Endothelial cell of umbilical vein (primary cell): ENCODE measurements at places on chromosomes 4 and X. TPM values are rescaled to one million over a fixed set of nuclear protein-coding genes. Genes with fewer than 3 reads are reported as not detected.
A peak's percentile ranks its signal among the peaks of the same experiment; 100 is the strongest.

Gene PARM1
- not detected in 2 replicates for total RNA-seq

Gene SNCA
- 116 and 124 TPM in 2 replicates for total RNA-seq

Gene GYG2
- 0.22 TPM in 1 of 2 replicates, not detected in the other for total RNA-seq

Gene GLRA2
- total RNA-seq: not detected in 2 replicates

Gene FOXR2
- total RNA-seq: not detected in 2 replicates

Gene TRAPPC11
- 29.7 and 32.1 TPM in 2 replicates for total RNA-seq

Gene USP17L22
- not detected in 2 replicates for total RNA-seq

Gene MBNL3
- total RNA-seq: 4.9 and 5.6 TPM in 2 replicates

Gene SHROOM4
- 57.5 and 58.7 TPM in 2 replicates for total RNA-seq

Gene SFRP2
- total RNA-seq: not detected in 2 replicates

Gene GSX2
- total RNA-seq: not detected in 2 replicates

Gene CNKSR2
- 0.13 and 0.48 TPM in 2 replicates for total RNA-seq

Gene MAGEH1
- 15.1 and 15.8 TPM in 2 replicates for total RNA-seq

DNA sequence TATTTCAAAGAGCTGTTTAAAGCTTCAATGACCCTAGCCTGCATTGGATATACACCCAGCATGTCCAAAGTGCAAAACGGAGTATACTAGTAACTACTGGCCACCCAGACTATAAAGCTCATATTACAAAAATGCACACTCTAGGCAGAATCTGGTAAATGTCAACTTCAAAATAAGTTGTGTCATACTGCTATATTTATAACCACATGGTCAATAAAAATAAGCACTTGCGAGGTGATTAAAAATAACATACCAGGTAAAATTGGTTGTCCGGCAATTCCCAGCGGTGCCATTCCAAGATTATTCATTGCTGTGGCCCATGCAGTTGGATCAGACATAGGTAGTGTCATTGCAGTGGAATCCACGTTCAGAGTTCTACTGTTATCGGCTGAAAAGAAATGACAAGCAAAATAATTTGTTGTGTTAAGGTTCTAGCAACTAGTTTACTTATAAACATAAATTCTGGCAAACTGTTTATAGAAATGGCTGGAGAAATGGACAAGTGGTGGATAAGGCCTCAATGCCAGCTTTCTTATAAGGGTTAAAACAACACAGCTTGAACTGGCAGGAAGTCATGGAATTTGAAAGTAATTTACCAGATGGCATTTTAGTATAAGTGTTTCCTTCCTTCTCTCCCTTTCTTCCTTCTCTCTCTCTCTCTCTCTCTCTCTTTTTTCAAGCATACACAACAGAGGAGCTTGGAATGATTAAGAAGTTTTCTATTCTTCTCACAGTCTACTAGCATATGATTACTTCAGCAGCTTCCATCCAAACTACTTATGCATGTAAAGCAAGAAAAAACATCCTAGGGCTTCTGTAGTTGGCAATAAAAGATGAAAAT, 199.9 kb downstream of the ENOX2 start:
- peak; percentile 50 for DNase-seq

- no peak for DNase-seq
Observed at GRCh38 chr4:58734030-58734674, 1624.0 kb upstream of the IGFBP7 start.

DNA sequence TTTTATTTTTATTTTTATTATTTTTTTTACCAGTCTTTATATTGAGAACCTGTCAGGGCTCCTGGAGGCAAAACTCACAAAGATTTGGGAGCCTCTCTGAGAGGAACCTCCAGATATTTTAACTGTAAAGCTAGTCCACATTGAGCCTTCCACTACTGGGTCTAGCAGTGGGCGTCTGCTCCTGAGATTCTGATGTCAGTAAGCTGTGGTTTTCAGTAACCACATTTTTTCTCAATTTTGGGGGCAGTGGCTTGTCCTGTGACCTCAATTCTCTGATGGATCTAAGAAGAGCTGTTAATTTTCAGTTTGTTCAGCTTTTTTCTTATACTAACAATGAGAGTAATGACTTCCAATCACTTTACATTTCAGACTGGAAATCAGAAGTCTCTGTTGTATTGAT, 23.6 kb upstream of the GPRASP1 start:
- DNase-seq: no peak

DNA sequence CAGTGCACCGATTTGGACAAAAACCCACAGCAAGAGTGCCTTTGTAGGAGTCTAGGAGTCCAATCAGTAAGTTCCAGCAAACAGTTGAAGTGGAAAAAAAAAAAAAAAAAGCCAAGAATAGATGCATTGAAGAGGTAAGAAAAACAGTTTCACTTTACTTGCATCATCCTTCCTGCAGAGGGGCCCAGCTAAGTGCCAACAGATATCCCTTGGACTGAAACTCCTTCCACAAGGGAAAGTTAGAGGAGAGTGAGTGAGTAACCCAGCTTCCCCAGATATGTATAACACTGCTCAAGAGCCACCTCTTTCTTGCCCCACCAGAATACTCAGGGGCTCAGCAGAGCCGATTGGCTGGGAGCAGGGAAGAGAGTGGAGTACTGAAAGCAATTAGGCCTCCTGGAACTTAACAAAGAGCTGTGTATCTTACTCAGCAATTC, 617.7 kb upstream of the SMIM31 start:
- no peak for DNase-seq

GRCh38 chr4:136864604-136865185, 667.6 kb downstream of the PCDH18 start:
- peak; percentile 82 for DNase-seq

- DNase-seq: no peak
Observed at GRCh38 chr4:42594888-42595287, 62.0 kb downstream of the ATP8A1 start.

DNA sequence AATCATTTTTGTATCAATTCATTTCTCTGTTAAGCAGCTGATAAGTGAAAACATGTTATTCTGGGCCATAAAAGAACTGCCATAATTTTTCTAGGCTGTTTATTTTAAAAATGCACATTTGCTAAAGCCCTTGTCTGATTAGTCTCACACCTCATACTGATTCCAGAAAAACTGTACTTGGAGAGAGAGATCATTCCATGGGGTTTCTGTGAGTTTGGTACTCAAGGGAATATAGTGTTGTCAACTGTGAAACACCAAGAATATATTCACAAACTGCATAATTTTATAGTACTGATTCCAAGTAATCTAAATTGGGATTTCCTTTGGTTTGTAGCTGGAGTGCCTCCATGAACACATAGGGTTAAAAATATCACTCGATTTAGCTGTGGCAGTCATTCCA, 547.6 kb downstream of the RPA4 start:
- DNase-seq: no peak

DNA sequence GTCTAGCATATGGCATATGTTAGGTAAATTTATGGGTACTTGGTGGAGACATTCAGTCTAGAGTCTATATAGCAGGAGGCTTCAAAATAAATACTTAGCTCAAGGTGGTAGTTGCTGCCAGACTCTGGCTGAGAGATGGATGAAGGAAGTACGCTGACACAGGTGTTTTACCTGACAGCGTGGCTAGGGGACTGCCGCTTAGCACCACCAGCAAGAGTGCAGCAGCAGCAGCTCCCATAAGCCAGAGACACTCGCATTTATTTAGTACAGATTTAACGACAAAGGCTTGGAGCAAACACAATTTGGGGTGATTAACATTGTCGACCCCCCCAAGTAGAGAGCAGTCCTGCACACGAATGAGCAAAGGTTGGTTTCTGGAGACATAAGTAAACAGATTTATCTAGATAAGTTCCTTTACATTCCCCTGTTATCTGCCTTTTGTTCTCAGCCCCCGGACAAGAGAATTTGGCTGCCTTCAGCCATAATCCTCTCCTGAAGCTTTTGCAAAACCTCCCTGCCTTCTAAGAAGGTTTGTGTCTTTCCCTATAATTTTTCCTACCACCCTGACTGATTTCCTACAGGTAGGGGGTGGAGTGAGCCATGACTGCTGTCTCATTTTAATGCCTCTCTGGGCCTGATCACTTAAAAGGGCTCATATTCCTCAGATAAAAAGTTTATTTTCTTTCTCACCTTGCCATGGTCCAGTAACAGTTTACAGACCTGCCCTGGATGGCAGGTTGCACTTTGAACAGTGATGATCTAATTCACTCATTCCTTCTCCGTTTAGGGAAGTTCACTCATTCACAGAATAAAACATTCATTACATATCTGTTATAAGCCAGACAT, 64.6 kb downstream of the RHOH start:
- no peak for DNase-seq

DNA sequence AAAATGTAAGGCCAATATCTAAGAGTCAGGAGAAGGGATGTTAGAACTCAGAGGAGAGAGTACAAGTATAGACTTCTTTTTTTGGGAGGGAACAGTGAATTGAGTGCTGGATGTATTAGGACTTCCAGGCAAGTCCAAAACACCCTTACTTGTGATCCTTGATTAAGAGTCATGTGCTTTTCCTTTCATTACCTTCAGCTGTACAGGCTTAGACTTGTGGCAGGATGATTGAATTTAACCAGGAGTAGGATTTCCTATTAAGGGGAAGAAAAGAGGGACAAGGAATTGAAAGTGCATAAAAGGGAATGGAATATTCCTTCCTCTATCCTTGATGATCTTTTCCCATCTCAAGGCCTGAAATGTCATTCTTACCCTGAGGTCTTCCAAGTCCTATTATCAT, 606.7 kb downstream of the STIM2 start:
- no peak for DNase-seq

DNA sequence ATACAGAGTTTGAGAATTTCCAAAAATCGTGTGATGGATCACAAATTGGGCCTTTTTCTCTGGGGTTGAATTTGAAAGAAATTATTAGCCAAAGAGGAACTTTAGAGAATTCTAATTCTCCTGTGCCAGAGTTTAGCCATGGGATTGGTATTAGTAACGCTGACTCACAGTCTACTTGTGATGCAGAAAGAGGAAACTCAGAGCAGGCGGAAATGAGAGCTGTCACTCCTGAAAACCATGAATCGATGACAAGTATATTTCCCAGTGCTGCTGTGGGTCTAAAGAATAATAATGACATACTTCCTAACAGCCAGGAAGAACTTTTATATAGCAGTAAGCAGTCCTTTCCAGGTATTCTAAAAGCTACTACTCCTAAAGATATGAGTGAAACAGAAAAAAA, 64.9 kb downstream of the N4BP2 start:
- DNase-seq: peak; percentile 93

GRCh38 chr4:24734511-24734910, 60.9 kb upstream of the SOD3 start:
- no peak for DNase-seq

- DNase-seq: peak; percentile 35
Observed at GRCh38 chrX:132292793-132293192, 73.5 kb upstream of the RAP2C start.

- no peak for DNase-seq
Observed at GRCh38 chr4:98230961-98231360, 30.2 kb upstream of the RAP1GDS1 start.

DNA sequence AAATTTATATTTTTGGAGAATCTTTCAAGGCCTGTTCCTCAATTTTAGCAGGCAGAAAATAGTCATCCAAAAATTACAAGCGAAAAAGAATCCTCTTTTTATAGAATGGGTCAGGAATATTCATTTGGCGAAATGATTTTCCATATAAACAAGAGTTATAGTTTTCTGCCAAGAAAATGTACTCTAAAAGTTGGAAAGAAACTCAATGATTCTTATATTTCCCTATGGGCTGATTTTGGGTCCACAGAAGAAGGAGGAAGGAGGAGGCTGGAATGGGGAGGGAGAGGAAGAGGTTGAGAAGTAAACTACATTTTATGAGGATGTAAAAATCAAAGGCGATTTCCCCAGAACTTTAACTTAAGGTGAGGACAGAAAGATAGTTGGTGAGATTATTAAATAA, 159.3 kb downstream of the DCAF12L1 start:
- no peak for DNase-seq

DNA sequence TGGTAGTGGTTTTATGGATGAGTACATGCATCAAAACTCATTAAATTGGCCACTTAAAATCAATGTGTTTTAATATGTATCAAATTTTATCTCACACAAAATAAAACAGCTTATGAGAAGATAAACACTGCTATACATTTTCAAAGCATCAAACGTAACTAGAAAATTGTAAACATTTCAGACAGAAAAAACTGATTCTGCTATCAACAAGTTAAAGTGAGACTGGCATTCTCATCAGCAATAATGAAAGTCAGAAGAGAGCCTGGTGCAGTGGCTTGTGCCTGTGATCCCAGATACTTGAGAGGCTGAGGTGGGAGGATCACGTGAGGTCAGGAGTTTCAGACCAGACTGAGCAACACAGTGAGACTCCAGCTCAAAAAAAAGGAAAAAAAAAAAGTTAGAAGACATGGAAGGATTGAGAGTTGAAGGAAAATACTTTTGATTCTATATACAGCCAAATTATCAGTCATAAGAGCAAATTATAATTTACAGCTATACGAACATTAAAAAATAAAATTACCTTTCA, 2.9 kb downstream of the TBCK start:
- DNase-seq: no peak
